ENCODE measurements at places on chromosomes 3 and 15.

DNA sequence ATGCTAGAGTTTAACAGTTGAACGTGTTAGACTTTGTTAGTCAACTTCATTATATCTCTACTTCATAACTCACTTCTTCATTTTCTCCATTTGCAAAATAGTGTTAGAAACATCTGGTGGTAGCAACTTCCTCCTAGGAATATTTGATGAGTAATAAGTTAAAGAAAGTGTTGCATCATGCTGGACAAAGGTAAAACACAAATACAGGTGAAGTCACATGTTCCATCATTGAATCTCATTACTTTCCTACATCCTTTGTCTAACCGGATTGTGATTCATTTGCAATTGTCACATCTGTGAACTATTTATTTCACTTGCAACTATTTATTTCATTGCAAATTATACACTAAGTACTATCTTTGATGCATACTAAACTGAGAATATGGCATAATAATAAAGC, 186.5 kb downstream of the TUSC7 start:
- no peak for DNase-seq

GRCh38 chr3:40324621-40325020, 15.1 kb downstream of the EIF1B start:
- DNase-seq, result no peak

GRCh38 chr15:45399381-45400212, 21.3 kb upstream of the GATM start:
- DNase-seq, result no peak

- no peak for DNase-seq
Measured at GRCh38 chr3:159855599-159856346, 132.9 kb upstream of the IL12A start.

- DNase-seq, result no peak
Measured at GRCh38 chr15:94674296-94674695, 442.9 kb downstream of the MCTP2 start.

DNA sequence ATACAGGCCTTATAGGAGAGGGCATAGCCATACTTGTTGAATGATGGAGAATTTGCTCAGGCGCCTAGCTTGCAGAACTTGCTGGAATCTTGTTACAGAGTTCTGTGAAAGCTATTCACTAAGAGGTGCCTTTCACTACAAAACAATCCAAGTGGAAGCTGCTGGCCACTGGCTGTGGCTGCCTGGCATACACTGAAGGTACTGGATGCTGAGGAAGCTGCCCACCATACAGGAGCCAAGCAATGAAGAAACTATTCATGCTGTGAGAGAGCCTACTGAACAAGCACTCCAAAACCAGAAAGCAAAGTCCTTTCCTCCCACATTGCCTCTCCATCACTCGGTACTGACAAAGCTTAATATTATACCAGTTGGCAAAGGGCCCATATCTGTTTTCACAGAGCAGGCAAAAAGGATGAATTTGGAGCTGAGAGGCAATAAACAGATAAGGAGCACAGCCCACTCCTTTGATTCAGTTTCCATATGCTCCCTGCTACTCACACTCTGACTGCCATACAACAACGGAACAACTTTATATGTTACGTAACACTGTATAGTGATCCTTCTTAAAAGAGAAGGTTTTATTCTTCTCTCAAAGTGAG, 192.6 kb upstream of the ALCAM start:
- no peak for DNase-seq

DNA sequence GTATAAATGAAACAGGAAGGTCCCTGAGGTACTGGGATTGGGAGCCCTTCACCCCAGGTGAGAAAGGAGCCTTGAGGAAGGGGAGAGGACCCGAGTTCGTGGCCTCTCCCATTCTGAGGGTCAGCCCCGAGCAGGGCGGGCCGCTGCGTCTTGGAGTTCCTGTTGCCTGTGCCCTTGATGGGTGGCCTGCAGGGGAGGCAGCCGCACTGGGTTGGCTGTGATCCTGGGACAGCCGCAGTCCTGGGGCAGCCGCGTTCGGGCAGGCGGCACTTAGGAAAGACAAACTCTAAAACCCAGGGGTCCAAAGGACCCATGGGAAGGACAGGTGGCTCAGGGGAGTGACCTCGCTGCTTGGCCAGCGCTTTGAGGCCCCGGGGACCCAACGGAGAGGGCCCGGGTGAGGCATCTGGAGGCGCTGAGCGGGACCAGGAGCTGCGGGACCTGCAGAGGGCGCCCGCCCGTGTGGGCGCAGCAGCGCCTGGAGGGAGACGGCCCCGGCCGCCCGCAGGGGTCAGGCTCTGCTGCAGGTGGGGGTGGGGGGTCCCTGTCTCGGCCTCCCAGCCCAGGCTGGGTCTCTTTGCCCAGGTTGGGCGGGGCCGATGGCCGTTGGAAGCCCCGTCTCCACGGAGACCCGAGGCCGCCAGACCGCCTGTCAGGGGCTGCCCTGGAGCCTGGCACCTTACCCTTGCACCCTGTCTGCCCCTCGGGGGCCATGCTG, 65.1 kb downstream of the HMCES start:
- DNase-seq, result no peak

DNA sequence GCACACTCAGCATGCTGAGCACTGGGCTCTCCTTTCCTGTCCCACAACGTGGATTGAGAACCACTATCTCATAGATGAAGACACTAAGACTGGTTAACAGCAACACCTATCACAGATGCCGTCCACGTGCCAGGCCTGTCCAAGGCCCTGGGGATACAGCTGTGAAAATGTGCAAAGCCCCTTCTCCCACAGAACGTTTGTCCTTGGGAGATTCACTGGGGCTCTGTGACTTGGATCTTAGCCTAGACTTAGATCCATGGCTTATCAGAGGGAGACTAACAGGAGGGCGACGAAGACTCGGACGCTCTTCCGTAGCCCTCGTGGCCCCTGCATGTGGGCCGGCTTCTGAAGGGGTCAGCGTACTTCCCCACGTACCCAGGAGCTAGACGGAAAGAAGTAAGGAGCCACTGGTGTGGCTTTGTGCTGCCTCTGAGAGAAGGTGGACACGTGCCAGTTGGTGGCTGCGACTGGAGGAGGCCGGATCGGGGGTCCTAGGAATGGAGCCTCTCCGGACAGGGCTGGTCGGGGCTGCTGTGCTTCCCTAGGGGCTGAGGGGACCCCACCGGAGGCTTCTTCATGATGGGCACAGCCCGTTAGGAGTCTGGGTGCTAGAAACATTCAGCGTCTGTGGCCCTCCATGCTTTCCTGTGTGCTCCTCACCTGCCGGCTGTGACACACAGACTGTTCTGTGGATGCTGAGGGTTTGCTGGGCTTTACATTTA, 964 bp downstream of the NRROS start:
- no peak for DNase-seq

DNA sequence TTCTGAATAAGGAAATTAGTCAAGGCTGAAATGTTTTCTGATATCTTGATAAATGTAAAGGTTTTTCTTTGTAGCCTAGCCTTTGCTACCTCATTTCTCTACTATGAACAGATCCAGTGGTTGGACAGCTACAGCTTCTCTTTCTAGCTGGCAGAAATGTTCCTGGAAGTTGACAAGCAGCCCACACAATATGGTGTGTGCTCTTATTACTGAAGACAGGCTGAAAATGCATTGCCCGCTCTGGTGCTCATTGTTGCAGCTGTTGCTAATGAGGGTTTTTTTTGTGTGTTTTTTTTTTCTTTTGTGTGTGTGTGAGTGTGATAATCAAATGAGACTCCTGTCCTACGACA, 844.3 kb upstream of the SEMA6D start:
- no peak for DNase-seq

DNA sequence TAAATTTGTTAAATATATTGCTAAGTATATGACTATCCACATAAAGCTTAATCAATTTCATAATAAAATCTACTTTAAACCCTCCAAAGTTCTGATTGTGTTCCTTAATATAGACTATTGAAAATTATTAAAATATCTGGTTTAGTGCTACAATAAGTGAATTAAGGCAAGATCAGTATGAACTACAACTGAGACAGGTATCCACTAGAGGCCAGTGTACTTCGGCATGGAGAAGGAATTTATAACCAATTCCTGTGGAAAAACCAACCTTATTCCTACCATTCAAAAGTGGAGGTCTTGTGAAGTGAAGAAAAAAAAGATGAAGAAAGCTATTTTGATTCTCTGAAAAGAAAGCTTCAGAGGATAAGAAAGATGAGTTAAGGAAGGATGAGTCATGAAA, 237.7 kb downstream of the SUCLG2 start:
- DNase-seq, result no peak

GRCh38 chr3:194087995-194088855, 47.7 kb upstream of the HES1 start:
- no peak for DNase-seq

- no peak for DNase-seq
Measured at GRCh38 chr3:189563853-189564563, 67.2 kb upstream of the TP63 start.

- DNase-seq, result no peak
Measured at GRCh38 chr3:182179631-182180030, 467.9 kb downstream of the SOX2 start.

DNA sequence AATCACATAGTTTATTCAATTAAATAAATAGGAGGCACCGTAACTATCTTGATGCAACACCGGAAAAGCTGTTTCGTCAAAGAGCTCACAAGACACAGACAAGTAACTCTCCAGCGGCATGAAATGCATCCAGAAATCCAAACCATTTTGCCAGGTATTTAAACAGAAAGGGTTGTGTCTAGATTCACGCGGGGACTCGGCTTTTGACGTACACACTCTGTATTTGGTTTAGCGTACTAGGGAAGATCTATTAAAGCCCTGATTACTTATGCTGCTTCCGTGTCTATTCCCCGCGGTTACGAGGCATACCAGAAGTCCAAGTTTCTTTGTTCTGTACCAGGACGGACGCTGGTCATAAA, 718 bp downstream of the BNIP2 start:
- DNase-seq, result no peak

GRCh38 chr3:129199366-129199765, 15.7 kb upstream of the CNBP start:
- DNase-seq, result no peak

GRCh38 chr3:112133626-112134334, 732 bp upstream of the GCSAM start:
- DNase-seq, result no peak

DNA sequence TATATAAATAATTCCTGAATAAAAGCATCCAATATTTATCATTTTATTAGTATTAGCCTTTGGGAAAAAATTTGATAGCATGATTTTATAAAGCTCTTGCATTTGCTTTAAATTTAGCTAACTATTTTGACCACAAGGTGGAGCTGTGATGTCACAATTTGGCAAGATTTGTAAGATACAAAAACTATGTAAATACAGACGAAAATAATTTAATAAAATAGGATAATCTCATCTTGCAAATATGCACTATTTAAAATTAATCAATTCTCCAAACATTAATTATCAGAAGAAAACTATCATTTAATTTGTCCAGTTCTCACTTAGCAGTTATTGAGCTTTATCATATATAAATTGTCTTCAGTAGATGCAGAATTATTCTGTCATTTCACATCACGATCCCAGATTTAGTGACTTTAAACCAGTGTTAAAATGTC, 95.4 kb downstream of the PLOD2 start:
- DNase-seq, result no peak

- DNase-seq, result no peak
Measured at GRCh38 chr3:134106580-134106979, 76.9 kb upstream of the SLCO2A1 start.

DNA sequence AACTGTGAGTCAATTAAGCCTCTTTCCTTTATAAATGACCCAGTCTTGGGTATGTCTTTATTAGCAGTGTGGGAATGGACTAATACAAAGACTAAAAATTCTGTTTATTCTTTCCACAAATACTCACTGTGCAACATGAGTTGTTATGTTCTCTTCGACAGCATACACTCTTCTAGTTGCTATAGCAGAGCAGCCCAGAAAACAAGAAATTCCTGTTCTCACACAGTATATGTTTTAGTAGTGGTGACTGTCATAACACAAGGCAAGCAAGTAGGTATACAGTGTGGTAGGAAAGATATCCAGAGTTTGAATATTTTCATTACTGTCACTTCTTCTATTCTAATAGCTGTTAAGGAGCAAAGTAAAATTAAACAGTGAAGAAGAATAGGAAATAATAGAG, 453.3 kb downstream of the ROBO1 start:
- DNase-seq, result no peak

GRCh38 chr15:37204692-37205091, 104.3 kb upstream of the MEIS2 start:
- no peak for DNase-seq

DNA sequence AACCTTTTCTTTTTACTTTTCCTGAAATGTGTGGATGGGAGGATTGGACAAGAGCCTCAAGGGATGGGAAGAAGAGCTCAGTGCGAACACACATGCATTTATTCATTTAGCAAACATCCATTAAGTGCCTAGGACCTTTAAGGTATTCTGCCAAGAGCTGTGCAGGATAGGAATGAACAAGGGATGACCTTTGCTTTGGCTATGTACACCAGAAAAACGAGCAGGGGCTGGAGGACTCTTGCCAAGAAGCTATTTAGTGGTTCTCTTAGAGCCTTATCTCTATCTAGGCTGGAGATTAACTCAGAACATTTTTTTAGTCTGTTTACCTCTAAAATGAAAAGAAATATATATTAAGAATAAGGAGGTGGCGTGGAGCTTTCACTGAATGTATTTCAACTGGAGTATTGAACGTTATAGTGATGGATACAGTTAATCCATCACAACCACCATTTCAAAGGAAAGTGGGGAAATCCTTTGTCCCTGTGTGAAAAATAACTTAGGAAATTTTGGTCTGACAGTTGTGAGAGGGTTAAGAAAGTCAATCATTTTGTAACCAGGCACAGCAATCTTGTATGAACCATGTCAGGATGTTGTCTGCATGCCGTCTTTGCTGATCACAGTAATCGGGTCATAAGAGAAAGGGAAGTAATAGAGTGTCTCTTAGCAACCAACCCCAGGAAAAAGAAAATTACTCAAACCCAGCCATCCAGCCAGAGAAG, 279.0 kb downstream of the LPP start:
- no peak for DNase-seq

DNA sequence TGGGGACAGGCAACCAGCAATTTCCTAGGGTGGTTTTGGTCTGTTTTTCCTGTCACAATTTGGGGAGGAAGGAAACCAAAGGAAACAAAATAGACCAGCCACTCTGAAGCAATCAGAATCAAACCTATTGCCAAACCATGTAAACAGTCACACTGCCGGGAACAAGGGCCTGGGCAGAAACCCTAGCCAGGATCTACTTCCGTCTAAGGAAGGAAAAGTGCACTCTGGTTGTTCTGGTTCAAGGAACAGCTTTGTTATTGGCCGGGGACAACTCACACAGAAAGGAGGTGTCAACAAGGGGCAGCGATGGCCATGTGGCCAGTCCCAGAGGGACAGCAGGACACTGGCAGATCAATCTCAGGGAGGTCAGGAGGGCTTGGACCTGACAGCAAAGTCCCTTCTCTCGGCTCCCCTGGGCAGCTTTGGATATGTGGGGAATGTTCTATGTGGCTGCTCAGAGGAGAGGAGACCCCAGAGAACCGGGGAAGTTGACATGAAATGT, 17.5 kb upstream of the RAD18 start:
- DNase-seq, result no peak

- DNase-seq, result no peak
Measured at GRCh38 chr15:59997070-59997701, 6.9 kb upstream of the FOXB1 start.

- no peak for DNase-seq
Measured at GRCh38 chr3:16768956-16769355, 115.8 kb upstream of the PLCL2 start.
